Stimulated activated CD4-positive, alpha-beta T cell treated with anti-CD3 and anti-CD28 coated beads, Interleukin-1b, Interleukin-23, amount 100 ng/mL, for 24 hours (primary cell): ENCODE measurements at places on chromosomes 12 and 14.
A peak's percentile ranks its signal among the peaks of the same experiment; 100 is the strongest.

- no peak for DNase-seq
Measured at GRCh38 chr12:71315328-71315985, 124.1 kb upstream of the LGR5 start.

- DNase-seq, result no peak
Measured at GRCh38 chr14:54632452-54632851, 65.5 kb downstream of the SAMD4A start.

GRCh38 chr12:15151161-15152091 is 69.8 kb downstream of the RERG start:
- no peak for DNase-seq

- DNase-seq, result no peak
Measured at GRCh38 chr14:69039288-69039628, 60.2 kb upstream of the ACTN1 start.

GRCh38 chr12:85424581-85425348 is 144.7 kb downstream of the ALX1 start:
- no peak for DNase-seq

GRCh38 chr14:78933948-78934524 is 763.9 kb downstream of the NRXN3 start:
- no peak for DNase-seq

- DNase-seq, result no peak
Measured at GRCh38 chr12:109912855-109913321, 12.8 kb downstream of the TCHP start.

GRCh38 chr12:25458047-25458552 is 95.0 kb downstream of the LMNTD1 start:
- DNase-seq, result no peak

DNA sequence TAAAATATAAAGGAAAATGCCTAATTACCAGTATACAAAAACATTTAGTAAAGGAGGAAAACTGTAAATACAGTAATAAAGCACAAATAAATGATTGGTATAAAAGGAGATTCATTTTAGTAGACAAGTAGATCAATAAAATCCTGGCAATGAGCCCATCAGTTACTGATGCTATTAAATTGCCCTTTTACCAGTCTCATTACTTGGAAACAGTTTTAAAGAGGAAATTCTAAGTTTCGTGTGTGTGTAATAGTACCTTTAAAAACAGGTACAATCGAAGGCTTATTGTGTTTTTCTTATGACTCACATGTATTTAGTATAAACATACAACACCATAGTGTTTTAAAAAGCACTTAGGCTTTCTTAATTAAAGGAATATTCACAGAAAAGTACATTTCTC is 46.4 kb upstream of the SYT10 start:
- DNase-seq, result no peak

- DNase-seq, result no peak
Measured at GRCh38 chr14:65476942-65477318, 64.4 kb downstream of the FUT8 start.

DNA sequence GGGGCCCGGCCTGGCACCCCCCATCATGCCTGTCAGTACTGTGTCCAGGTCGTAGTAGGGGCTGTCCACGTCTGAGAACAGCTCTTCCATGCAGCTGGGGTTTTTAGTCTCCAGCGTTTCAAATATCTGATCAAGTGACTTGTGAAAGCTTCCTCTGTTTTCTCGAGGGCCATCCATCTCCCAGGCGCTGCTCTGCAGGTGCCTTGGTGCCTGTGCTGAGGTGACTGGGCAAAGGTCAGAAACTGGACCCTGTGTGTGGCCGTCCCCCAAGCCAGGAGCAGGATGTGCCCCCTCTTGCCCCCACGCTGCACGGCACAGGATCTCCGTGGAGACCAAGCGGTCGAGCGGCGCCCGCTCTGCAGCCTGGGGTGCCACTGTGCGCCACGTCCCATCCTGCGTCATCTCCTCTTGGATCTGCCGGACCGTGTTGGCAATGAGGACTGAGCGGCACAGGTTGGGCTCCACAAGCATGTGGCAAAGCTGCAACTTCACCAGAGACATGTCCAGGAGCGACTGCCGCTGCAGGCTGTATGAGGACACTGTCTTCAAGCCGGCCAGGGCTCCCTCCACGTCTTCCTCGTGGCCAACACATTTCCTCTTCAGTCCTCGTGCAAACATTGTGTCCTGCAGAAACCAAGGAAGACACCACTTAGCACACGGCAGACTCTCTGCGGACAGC is 9.4 kb downstream of the CDCA4 start:
- DNase-seq, result no peak

DNA sequence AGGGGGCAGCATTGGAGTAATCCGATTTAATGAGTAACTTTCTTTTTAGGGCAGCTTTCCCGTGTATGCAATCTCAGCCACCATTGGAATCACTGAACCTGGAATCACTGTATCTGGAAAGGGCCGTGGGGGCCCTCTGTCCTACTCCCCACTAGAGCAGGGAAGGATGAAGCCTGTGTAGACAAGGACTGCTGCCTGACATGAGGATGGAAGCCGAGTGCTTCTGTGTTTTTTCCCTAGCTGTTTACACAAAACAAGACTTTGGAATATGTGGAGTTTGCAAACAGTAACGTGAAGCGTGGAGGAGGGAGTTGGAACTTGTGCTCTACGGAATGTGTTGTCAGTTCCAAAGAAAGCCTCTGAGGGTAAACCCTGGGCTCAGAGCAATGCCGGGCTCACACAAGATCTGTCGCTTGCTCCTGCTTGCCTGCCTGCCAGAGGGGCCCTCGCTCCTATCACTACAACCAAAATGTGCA is 32.4 kb upstream of the HDAC7 start:
- DNase-seq, result no peak

GRCh38 chr14:93041830-93042229 is 73.9 kb downstream of the ITPK1 start:
- no peak for DNase-seq

DNA sequence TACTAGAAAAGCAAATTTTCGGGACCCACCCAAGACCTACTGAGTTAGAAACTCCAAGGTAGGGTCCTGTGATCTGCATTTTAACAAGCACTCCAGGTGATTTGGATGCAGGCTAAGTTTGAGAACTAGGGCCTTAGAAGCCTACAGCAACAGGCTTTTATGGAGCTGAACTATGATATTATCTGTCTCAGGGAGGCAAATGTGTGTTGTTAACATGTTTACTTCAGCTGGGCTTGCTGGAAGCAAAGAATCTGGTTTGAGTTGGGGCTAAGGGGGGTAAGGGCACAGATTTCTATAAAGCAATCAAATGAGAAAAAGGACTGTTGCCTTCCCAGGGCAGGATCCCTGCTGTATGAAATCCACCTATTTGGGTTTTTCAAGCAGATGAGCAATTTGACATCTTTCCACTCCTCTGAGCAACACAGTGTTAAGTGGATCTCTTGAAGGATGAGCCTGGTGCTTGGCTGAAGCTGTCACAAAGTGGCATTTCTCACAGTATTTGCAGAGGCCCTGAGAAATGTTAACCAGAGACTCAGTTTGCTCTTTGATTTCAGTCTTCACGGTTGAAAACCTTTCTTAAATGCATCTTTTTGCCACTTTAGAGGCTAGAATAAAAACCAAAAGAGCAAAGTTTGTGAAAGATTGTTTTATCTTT is 36.2 kb upstream of the SOCS2 start:
- no peak for DNase-seq

DNA sequence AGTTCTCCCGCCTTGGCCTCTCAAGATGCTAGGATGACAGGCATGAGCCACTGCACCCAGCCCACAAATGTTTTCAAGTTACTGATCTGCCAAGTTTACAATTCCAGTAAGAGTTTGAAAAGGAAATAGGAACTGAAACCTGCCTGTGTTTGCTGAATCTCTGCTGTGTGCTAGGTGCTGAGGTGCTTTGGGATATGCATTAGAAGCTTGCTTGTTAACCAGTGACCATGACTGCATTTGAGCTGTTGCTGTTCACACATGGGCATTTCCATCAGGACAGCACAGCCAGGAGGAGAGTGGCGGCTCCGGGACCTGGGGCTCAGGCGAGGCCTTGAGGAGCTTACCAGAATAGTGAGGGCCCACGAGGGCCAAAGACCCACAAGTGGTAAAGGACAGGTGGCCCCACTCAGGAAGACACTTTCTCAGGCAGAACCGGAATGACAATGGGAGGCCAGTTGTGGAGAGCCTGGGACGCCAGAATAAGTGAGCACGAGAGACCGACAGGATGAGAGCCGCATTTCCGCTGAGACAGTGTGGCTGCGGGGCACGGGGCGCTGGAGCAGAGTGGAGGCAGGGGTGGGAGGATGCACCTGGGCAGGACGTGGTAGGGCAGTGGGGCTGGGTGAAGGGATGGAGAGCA is 54.5 kb upstream of the MMP17 start:
- DNase-seq, result no peak

GRCh38 chr12:64428956-64429355 is 23.0 kb upstream of the TBK1 start:
- DNase-seq, result no peak

- no peak for DNase-seq
Measured at GRCh38 chr14:39383741-39384140, 48.5 kb downstream of the FBXO33 start.

GRCh38 chr14:68232300-68233055 is 412.9 kb downstream of the RAD51B start:
- DNase-seq, result peak; percentile 7
